ENCODE measurements at places on chromosomes 3 and 15.

DNA sequence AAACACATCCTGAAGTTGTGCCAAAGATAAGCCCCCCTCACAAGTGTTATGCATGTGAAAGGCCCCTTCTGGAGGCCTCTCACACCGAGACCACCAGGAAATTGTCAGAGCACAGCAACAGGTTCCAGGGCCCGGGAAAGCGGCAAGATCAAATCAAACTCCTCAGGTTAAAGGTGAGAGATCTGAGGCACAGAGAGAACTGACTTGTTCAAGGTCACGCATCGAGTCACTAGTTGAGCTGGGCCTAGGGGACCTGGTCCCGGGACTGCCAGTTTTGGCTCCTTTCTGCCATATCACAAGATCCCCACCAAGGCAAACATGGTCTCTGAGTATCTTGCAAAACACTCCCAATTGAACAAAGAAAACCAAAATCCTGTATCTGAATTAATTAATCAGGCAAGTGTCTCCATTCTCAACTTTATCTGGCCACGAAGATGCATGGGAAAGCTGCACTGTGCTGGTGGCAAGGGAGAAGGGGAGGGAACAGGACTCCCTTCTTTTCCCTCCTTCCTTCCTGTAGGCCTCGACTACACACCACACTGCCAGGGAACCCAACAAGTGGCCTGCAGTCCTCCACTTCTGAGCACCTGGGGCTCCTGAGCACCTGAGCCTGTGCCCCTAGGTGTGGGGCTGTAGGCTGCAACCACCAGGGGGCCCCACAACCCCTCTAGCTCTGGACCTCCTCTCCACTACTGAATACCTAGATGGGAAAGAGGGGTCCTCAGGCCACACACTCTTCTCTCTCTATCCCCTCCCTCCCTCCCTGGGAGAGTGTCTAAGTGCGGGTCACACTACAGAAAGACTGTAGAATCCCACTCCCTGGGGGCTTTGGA lies 37.3 kb downstream of the ANP32A start:
- no peak for DNase-seq

- no peak for DNase-seq
These were observed 65.4 kb upstream of the P2RY1 start for GRCh38 chr3:152769523-152769922.

GRCh38 chr15:38128921-38129320 lies 123.7 kb upstream of the SPRED1 start:
- DNase-seq, result no peak

DNA sequence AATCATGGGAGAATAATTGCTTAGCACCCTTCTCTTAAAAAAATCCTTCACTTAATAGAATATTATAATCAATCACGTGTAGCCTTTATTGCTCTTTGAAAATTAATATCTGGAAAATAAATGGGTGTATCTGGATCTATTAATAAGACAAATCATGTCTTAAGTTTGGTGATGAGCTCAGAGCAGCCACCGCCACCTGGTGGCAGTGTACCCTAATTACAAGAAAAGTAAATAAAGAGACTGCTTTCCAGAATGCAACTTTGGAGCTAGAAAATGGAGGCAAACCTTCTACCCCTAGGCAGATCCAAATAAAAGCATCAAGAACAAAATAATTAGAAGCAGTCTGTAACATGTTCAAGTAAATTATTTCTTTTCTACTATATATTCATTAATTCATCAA lies 43.5 kb downstream of the EPHB1 start:
- DNase-seq, result no peak

DNA sequence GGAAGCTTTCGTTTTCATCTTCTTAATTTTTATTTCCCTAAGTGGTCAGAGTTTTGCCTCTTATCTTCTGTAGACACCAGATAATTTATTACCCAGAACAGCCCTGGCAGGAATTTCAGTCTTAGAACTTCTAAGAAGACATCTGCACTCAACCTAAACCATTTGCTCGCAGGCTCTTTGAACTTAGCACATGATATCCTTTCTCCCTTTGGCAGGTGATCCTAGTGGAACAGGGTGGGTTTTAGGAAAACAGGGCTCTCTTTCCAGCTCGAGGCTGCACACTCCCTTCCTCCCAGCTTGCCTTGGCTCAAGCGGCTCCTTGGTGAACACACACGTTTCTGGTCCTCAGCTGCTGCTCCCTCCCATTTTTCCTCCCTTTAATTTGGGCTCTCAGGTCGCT lies 116.5 kb downstream of the THSD4 start:
- no peak for DNase-seq

DNA sequence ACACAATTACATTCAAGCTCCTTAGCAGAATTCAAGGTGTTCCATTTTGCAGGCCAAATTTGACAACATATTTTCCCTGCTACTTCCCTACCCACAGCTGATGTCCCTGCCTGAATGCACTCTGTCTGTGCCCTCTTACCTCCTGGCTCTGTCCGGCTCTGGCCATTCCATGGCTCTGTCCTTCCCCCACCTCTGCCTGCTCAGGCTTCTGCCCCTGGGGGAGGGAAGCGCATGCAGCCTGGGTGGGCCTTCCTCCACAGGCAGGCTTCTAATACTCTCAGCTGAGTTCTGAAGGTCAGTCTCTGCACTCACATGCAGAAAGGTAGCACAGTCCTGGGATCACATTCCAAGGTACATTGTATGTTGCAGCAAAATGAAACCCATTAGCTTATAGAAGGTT lies 113.6 kb upstream of the CACNA2D3 start:
- DNase-seq, result no peak

GRCh38 chr3:158308236-158308928 lies 198.5 kb downstream of the RSRC1 start:
- DNase-seq, result no peak

DNA sequence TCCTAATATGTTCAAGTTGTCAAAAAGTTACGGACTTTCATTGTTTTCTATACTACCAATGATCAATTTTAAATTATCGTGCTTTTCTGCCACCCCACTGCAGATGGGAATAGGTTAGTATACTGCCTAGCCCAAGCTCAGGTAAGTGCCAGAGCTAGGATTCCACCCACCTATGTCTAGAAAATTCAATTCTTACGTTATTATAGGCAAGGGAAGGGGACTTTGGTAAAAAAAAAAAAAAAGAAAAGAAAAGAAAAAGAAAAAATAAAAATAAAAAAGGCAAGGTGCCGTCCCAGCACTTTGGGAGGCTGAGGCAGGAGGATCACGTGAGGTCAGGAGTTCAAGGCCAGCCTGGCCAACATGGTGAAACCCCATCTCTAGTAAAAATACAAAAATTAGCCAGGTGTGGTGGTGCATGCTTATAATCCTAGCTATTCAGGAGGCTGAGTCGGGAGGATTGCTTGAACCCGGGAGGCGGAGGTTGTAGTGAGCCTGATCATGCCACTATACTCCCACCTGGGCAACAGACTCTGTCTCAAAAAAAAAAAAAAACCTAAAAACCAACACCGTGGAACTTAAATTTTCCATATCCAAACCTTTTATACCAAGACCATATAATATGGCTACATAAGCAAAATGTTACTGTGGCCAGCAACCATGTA lies 1.3 kb downstream of the RPL22L1 start:
- DNase-seq, result no peak
